ENCODE measurements at places on chromosomes 5 and 9.

GRCh38 chr5:1731091-1731639 lies 68.5 kb downstream of the MRPL36 start:
- DNase-seq, result no peak

DNA sequence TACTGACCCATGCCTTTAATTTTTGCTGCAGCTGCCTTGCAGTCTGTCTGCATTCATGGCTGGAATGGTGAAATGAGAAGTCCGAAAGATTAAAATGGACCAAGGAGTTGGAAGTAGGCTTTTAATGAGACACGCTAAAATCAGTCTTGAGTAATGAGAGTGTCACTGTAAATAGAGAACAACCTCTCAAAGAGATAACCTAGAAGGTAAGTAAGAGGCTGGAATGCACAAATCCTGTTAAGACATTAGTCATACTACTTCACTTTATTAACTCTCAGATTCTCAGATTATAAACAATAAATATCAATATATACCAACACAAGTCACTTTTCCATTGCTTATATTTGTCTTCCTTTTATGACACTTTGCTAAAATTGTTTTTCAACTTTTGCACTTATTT lies 880.6 kb upstream of the C9orf72 start:
- no peak for DNase-seq

- no peak for DNase-seq
Observed at GRCh38 chr9:113998525-113999255, 79.4 kb downstream of the AMBP start.

- peak; percentile 74 for DNase-seq
Observed at GRCh38 chr5:132099076-132099748, 25.6 kb downstream of the CSF2 start.

DNA sequence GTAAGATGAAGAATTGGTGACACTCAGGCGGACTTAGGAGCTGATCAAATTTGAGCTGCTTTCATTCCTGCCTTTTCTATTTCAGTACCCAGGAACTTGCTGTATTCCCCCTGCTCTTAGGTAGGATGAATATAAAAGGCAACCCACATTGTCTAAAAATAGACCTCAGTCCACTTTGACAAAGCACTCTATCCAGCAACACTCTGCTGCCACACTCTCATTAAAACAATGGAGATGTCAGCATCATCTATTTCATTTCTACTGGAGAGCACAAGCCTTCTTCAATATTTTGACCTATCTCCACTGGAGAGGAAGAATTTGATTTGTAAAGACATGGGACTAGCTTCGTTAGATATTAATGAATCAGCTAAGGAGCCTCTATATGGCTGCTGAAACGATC lies 468.4 kb downstream of the PTPRD start:
- no peak for DNase-seq

- DNase-seq, result no peak
Observed at GRCh38 chr5:133357758-133358157, 254.6 kb downstream of the FSTL4 start.

DNA sequence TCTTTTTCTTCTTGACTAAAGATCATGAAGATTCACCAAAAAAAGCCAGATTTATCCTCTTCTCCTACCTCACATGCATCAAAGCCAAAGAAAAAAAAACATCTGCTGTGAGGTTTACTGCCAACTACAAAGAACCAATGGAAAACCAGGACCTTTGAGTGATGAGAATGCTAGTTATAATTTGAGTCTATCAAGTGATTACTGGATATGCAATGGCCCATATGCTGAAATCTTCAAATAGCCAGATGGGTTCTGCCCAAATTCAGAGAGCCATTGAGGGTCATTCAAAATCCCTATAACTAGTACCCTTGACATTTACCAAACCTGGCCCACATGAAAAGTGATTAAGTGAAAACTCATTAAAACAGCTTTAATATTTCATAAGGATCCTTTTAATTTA lies 78.4 kb upstream of the ACO1 start:
- DNase-seq, result no peak

DNA sequence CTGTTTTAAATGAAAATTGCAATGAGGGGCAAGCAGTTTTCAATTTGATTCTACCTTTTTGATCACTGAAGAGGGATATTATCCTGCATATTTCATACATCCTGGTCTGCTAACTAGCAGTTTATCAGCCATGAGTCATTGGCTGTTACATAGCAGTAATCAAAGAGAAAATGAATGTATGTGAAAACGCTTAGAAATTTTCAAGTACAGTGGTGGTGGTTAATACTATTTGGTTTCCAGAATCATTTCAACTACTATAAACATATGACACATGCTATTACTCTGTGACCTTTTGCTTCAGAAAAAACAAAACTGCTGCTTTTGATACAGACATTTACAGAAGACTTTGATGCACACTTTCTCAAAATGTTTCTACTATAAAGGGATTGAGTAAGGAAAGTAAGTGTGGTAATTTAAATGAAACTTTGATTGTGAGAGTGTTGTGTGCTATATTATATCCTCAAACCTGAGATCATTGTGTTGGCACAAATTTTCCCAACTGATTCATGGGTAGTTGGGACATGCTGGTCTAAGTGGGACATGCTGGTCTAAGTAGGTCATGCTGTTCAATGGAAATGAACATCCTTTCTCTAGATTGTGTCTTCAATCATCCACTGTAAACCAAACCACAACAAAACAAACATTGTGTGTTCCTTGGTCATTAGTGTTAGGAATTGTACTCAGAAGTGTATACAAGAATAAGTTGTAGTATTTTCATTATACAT lies 5.1 kb downstream of the RNF14 start:
- DNase-seq, result no peak

DNA sequence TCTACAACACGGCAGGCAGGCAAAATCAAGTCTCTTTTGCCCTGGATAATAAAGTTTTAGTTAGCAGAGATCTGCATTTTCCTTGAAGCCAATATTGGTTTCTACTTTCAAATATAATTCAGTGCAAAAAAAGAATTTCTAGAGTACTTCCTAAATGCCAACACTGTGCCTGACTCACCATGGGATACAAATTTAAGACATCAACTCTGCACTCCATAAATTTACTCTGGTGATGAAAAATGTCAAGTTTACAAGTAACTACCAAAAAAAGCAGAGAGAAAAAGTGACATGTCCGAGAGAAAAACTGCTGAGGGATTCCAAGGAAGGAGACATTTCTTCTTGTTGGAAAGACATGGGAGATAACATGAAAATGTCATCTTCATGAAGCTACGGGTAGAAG lies 119.7 kb downstream of the RAPGEF6 start:
- no peak for DNase-seq

DNA sequence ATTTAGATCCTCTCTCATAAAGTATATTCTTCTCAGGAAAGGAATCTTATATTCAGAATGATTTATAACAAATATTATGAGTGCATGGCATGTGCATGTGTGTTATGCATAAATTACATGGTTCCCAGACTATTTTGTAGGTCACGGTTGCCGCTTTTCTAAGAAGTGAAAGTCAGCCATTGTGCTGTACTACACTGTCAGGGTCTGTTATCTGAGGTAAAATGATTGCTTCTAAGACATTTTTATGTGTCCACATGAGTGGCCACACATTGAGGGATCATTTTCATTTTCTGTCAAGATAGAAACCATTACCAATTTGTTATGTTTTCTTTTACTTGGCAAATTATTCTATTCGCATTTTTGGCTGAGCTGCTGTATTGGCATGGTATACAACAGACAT lies 210.8 kb downstream of the CWC27 start:
- no peak for DNase-seq
